ENCODE measurements at places on chromosomes 4 and X. TPM values are rescaled to one million over a fixed set of nuclear protein-coding genes. Genes with fewer than 3 reads are reported as not detected.

Gene CPEB2
- 32.4 TPM for total RNA-seq

Gene EBP
- 127 TPM for total RNA-seq

Gene RGN
- 7.6 TPM for total RNA-seq

GRCh38 chr4:13089659-13089998 is 394.5 kb downstream of the RAB28 start:
- no peak for DNase-seq

DNA sequence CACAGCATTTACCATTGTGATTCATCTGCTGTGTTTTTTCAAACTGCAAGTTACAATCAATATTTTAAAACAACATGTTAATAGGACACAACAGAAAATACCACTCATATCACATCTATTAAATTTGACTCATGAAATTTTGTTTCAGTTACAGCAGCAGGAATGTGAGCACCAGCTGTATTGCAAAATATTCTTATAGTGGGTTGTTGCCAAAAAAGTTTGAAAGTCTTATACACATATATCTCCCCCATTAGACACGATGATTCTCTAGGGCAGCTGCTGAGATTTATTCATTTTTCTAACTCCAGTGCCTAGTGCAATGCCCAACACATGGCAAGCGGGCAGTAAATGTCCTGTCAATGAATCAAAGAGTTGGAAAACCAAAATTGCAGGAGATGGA is 26.6 kb upstream of the NKX3-2 start:
- no peak for DNase-seq

DNA sequence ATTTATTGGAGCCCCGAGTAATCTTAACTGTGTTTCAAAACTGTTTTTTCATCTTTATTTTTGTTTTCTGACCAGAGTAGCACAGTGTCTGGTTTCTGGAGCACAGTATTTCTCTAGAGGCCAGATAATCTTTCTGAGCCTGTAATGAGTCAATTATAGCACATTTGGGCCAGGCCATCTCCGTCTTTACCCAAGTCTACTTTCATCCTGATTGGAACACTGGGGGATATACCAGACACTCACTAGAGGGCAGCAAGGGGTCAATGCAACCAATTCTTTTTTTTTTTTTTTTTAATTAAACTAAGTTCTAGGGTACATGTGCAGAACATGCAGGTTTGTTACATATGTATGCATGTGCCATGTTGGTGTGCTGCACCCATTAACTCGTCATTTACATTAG is 282.0 kb downstream of the ARHGAP24 start:
- DNase-seq, result no peak

DNA sequence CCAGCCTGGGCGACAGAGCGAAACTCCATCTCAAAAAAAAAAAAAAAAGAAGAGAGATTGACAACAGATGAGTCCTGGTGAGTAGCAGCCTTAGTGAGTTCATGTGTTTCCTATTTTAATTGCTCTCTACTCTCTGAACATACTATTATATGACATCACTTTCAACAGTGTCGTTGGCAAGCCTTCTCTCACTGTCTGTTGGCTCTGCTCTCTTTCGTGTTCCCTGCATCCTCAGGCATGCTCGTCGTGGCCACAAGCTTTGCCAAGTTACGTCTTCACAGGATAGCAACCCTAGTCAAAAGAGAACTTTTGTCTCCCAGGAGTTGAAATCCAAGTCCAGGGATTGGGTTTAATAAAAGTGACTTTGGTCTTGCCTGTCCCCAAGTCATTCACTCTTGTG is 117.1 kb upstream of the EGFL6 start:
- DNase-seq, result no peak

DNA sequence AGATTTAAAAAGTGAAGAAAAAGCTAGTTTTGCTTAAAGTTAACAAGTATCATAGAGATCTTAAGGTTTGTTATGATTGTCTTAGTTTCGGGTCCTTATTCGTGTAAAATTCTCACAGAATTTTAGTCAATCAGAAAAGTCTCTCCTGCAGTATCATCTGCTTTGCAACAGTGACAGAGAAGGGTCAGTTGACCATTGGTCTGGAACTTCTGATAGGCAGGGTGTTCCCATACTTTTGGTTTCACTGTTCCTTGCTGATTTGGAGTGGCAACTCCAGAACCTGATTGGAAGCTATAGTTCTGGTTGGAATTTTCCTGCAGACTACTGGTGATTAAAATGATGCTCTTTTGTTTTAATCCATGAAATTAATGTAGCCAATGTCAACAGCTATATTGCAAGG is 1.8 kb downstream of the IL15 start:
- no peak for DNase-seq

- DNase-seq, result no peak
These were observed 54.1 kb downstream of the ARHGAP10 start for GRCh38 chr4:147786031-147786430.

DNA sequence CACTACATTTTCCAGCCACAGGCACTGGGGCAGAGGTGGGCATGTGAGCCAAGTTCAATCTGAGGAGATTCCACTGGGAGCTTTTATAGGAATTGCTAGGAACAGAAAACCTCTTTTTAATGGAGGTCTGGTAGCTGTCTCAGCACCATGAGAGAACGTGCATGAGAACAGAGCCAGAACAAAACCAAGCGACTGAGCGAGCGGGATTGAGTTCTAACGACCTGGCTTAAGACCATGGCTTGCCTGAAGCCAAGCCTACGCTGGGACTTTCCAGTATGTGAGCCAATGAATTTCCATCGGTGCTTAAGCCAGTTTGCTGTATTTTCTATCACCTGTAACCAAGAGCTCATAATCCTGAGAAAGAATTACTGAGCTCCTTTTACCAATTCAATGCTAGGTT is 183.7 kb downstream of the NR3C2 start:
- no peak for DNase-seq

DNA sequence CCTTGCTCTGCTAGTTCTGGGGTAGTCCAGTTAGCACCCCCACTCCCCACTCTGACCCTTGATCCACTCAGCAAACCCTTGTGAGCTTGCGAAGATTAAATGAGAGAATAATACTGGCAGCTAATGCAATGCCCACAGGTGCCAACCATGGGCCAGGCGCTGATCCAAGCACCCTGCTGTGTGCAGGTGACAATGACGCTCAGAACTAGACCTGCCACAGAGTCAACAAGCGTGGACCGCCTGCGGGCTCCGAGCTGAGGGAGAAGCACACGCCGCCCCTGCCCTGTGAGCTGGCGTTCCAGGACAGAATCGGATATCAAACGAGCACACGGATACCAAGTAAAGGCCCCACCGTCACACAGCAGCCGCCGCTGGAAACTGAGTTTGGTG is 129.2 kb downstream of the FAM53A start:
- DNase-seq, result no peak
